ENCODE measurements at places on chromosomes 7 and 10. TPM values are rescaled to one million over a fixed set of nuclear protein-coding genes. Genes with fewer than 3 reads are reported as not detected.

PIK3AP1 gene
- total RNA-seq, result 9.7 TPM

UNCX gene
- not detected for total RNA-seq

SH2D4B gene
- not detected for total RNA-seq

ZNF488 gene
- total RNA-seq, result 1.1 TPM

MYOZ1 gene
- 18.4 TPM for total RNA-seq

ZNF92 gene
- total RNA-seq, result 4.0 TPM

ANKRD7 gene
- not detected for total RNA-seq

AKR1C8 gene
- total RNA-seq, result not detected

CFTR gene
- not detected for total RNA-seq

ELN gene
- 8,224 TPM for total RNA-seq

SLC26A5 gene
- total RNA-seq, result not detected

ADAM12 gene
- total RNA-seq, result 166 TPM

MYPN gene
- total RNA-seq, result 0.10 TPM

SPDYE11 gene
- not detected for total RNA-seq

POLR1F gene
- 11.9 TPM for total RNA-seq

GPR15LG gene
- not detected for total RNA-seq

Measured in chondrocyte (in vitro differentiated cells).